Stimulated activated CD4-positive, alpha-beta T cell treated with anti-CD3 and anti-CD28 coated beads, TNF-alpha, amount 100 ng/mL, for 24 hours (primary cell): ENCODE measurements at places on chromosomes 16 and 17.

GRCh38 chr17:20111538-20111937, 102.4 kb downstream of the SPECC1 start:
- no peak for DNase-seq

GRCh38 chr16:62408760-62409159, 372.5 kb upstream of the CDH8 start:
- no peak for DNase-seq

- no peak for DNase-seq
Measured at GRCh38 chr16:57426356-57426755, 20.8 kb downstream of the CIAPIN1 start.

GRCh38 chr16:52393448-52393847, 153.5 kb downstream of the TOX3 start:
- no peak for DNase-seq

- DNase-seq: no peak
Measured at GRCh38 chr16:48959204-48959603, 322.4 kb downstream of the CBLN1 start.

DNA sequence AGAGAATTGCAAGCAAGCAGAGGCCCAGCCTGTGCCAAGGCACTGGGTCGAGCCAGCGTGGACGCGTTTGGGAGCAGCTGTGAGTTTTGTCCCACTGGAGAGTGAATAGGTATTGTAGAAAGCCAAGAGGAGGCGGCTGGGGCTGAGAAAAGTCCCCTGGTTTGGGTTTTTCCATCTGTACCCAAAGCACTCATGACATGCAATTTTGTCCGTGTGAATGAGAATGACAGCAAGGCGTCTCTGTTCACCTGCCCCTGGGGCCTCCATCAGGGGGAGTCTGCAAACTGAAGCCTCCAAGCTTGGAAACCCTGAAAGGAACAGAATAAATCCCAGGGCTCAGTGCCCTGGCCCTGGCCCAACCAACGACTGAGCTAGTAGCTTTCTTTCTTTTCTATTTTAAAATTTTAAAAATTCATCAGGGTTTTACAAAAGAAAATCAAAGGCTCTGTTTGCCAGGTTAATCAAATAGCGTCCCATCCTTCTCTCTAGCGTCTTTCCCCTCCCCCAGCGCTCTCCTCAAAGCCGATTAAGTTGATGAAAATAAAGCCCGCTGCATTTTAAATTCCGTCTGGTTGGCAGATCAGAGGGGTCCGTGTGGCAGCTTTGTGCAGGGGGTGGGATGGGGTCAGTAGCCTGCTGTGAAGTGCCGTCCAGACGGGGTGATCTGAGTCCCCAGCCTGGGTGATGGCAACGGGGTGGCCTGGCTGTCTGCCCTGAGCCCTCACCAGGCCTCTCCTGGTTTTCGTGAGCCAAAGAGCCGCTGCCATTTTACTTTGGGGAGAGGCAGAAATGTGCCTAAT, 171.0 kb downstream of the KATNIP start:
- no peak for DNase-seq

GRCh38 chr17:44865231-44865660, 17.6 kb downstream of the HIGD1B start:
- DNase-seq: peak; percentile 43
